ENCODE measurements at places on chromosomes 1 and 21.

GRCh38 chr1:55773211-55773940 is 558.2 kb upstream of the USP24 start:
- no peak for DNase-seq

DNA sequence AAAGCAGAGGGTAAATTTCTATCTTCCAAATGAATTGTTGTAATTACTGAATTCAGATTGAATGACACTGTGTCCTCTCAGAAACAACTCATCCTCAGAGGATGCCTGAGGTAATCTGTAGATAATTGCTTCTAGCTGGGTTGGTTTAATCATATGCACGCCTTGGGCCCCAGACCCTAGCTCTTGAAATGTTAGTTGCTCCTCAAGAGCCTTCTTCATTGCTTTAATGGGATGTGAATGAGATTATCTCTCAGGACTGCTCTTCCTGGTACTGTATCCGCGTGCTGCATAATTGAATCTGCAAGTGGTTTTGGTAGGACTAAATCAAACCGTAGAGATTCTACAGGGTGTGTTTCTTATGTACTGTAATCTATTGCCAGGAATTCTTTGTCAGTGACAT is 569.3 kb upstream of the NEGR1 start:
- no peak for DNase-seq

GRCh38 chr1:170768929-170769328 is 105.0 kb downstream of the PRRX1 start:
- no peak for DNase-seq

GRCh38 chr21:25850126-25850842 is 115.5 kb downstream of the GABPA start:
- DNase-seq: no peak

GRCh38 chr1:9062021-9062471 is 7.4 kb downstream of the SLC2A5 start:
- DNase-seq: no peak

- DNase-seq: no peak
These were observed 5.8 kb upstream of the C1orf159 start for GRCh38 chr1:1121611-1122077.

- DNase-seq: no peak
These were observed 162.2 kb downstream of the DSCAM start for GRCh38 chr21:40684726-40685125.

DNA sequence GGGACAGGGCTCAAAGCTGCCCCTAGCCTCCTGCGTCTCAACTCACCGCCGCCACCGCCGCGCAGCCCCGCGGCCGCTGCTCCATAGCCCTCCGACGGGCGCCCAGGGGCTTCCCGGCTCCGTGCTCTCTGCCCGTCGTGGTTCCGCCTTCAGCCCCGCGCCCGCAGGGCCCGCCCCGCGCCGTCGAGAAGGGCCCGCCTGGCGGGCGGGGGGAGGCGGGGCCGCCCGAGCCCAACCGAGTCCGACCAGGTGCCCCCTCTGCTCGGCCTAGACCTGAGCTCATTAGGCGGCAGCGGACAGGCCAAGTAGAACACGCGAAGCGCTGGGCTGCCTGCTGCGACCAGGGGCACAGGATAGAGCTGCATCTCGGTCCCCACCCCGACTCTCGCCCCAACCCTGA is at the start of gene TNFRSF25:
TSS of gene TNFRSF25 (minus strand) at position 151 of the 400 bp plus-strand sequence. CDS start at position 85, 66 bp downstream.
- DNase-seq: no peak

- no peak for DNase-seq
These were observed 128.2 kb downstream of the GALNT2 start for GRCh38 chr1:230195199-230195598.

DNA sequence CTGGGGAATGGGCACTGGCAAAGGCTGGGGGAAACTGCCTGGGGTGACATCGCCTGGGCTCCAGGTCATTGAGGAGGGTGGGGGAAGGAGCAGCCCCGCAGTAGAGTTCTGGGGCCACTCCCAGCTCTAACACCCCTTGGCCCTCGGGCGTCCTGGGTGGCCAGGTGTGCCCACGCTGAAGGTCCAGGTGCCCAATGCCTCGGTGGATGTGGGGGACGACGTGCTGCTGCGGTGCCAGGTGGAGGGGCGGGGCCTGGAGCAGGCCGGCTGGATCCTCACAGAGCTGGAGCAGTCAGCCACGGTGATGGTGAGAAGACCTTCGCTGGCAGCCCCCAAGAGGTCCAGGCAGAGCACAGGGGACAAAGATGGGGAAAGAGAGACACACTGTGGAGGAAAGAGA is 7.7 kb downstream of the NTRK1 start:
- DNase-seq: no peak

DNA sequence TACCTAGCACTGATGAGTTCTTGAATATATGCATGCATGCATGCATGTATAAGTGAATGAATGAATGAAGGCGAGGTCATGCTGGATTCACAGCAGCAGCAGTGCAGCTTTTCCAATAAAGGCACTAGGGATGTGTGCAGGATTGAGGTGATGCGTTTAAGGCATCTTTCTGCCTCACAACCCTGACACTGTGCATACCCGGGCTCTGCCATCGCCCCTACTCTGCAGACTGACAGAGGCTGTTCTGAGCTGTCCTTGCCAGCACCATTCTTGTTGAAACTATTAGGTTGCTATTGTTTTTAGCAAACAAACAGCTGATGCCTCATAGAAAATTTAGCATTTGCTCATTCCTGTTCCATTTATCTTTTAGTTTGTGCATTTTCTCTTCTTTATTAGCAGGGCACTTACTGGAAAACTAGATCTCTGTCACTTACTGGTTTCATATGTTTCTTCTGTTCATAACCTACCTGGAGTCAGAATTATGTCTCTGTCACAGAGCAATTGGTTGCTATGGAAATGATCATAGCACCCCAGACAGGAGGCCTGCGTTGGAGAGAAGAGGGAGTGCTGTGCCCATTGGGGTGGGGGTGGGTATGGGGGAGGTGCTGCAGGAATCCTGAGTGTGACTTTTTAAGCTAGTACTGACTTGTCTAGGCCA is 79.0 kb downstream of the CD58 start:
- no peak for DNase-seq

DNA sequence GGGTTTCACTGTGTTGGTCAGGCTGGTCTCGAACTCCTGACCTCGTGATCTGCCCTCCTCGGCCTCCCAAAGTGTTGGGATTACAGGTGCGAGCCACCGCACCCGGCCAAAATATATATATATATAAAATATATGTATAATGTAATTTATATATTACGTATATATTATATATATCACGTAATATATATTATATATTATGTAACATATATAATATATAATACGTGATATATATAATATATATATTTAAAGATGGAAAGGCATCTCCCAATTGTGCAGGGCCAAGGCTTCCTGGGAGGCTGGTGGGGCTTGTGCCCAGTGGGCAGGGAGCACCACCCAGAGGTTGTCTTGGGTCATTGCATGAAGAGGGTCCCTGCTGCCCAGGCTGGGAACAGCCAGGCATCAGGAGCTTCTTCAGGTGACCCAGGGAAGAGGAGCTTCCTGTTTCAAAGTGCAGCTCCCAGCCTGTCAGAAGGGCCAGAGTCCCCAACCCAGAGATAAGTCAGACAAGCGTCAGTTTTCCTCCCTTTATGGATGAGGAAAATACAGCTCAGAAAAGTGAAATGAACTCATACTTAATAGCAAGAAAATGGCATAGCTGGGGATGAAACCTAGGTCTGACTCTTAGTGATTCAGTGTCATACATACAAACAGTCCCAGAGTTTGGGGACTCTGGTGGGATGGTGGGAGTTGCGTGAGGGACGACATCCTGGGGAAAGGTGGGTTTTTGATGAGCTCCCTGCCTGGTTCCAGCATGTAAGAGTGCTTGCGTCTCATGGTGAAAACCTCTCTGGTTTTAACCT is 12.0 kb downstream of the UBE2Q1 start:
- no peak for DNase-seq

DNA sequence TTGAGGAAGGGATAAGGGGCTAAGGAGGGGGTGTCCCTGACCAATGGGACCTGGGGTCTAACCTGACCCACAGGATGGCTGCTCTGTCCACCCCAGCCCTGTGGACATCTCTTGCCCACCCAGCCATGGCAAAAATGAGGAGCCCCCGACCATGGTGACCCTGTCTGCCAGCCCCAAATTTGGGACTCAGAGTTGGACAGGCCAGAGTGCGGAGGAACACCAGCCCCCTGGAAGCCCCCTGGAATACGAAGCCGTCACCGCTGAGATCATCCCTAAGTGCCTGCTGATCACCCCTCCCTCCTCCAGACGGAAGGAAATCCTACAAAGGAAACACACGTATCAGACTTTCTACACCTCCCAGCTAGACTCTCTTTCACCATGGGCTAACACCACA is 119.3 kb downstream of the SIK1 start:
- no peak for DNase-seq

GRCh38 chr1:224472806-224473205 is 38.2 kb upstream of the WDR26 start:
- no peak for DNase-seq

DNA sequence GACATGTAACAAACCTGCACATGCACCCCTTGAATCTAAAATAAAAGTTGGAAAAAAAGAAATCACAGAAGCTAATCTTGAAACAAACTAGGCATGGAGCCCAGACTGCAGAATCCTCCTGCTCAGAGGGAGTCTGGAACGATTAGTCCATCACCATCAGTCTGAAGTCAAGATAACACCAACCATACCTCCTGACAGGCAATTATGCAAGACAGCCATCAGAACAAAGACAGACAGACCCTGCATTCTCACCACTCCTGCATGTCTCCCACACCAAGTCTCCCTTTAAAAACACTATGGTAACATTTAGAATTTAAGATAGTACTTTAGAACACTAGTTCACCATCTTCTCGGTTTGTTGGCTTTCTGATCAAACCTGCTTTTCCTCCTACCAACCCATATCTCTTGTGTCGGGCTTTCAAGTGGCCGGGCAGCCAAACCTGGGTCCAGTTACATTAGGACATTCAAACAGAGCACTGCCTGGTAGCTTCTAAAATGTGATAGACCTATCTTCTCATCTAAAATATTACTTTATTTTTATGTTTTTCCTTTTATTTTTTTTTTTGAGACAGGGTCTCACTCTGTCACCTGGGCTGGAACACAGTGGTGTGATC is 10.1 kb downstream of the YARS1 start:
- DNase-seq: no peak

DNA sequence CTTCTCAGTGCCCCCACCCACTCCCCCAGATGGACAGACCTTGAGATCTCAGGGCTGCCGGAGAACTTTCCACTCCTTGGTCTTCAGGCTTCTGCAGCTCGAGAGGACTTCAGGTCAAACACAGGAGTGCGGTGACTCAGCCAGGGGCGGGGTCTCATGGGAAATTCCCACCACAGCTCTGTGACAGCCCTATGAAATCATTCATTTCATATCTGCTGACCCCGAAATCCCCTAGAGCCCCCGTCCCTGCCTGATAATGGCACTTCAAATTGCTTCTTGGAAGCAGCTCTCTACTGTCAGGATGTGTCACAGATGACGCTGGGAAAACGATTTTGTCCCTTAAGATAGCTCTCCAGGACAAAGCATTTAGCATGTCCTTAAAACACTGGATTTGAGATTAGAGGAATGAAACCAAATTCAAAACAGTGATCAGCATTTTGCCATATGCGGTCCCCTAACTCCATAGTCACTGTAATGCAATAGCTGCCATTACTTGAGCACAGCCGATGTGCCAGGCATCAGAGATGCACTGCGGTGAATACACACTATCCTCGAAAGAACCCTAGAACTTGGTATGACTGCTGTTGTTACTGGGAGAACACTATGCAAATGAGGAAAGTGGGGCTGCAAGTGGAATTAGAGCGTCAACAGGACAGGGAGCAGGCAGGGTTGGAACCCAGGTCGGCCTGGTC is at the start of gene TNFRSF9:
TSS of gene TNFRSF9 (minus strand) at position 95 of the 692 bp plus-strand sequence. CDS start 845 bp downstream, outside the sequence.
- DNase-seq: no peak

- no peak for DNase-seq
These were observed 1.4 kb downstream of the B4GALT3 start for GRCh38 chr1:161175771-161176453.

DNA sequence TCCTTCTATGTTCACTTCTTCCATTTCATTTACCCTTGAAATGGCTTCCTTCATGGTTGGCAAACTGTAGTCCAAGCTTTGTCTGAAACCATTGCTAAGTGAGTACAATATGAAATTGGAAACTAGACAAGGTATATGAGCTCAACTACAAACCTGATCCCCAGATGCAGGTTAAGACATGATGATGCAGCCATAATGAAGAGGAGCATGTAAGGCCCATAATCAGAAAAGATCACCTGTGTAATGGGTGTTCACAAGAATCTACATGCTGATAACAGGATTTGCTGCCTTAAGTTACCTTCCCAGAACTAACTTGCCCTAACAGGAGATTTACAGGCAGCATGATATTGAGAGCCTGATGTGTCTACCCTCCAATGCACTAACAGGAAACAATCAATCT is 153.9 kb downstream of the KCNH1 start:
- DNase-seq: no peak

DNA sequence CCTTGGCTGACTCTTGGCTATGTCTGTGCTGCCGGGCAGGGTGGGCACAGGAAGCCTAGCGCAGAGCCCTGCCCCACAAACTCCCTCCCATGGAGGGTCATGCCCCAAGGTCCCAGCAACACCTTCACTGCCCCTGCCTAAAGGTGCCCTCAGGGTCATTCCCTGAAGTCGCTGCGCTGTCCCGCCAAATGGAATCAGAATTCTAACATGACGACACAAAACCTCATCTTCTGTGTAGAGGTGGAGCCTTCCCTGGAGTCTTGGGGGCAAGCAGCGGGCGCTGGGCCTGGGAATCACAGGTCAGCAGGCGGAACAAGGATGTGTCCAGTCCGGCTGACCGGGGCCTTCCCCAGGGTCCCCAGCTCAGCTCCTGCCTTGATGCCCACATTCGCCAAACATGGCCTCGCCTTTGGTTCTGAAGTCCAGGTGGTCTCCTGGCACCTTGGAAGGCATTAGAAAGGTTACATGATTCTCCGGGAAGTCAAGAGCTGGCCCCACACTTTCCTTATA is 17.3 kb downstream of the TMEM201 start:
- DNase-seq: no peak

GRCh38 chr1:206551986-206552326 is 44.6 kb downstream of the RASSF5 start:
- DNase-seq: no peak

GRCh38 chr1:245873883-245874671 is 633.0 kb downstream of the SMYD3 start:
- DNase-seq: no peak

DNA sequence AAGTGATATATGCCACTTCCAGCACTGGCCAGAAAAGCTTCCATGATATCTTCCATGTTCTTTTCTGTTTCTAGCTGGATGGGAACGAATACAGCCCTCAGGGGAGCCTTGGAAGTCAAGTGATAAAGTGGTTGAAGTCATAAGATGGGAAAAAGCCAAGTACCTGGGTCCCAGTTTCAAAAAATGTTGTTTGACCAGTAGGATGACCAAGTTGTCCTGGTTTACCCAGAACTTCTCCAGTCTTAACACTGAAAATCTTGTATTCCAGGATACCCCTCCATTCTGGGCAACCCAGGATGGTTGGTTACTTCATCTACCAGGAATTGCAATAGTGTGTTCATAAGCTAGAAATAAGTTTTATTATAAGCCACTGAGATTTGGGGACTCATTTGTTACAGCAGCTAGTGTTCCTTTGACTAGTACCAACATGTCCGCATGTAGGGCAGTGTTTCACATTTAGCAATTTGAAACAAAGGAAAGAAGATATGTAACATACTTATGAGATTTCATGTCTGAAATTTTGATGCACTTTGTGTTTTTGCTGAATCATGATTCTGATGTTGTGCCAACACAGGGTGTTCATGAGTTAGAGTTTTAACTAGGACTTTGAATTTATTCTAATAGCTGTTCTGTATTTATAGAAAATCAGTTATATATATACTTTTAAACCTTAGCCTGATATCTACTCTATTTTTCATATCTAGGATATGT is 139.9 kb downstream of the TPR start:
- no peak for DNase-seq

- DNase-seq: no peak
These were observed 43.8 kb upstream of the PRRX1 start for GRCh38 chr1:170620164-170620563.

GRCh38 chr1:226736908-226737818 is 1.9 kb downstream of the ITPKB start:
- DNase-seq: no peak
